ENCODE measurements at places on chromosomes 3 and 15.

DNA sequence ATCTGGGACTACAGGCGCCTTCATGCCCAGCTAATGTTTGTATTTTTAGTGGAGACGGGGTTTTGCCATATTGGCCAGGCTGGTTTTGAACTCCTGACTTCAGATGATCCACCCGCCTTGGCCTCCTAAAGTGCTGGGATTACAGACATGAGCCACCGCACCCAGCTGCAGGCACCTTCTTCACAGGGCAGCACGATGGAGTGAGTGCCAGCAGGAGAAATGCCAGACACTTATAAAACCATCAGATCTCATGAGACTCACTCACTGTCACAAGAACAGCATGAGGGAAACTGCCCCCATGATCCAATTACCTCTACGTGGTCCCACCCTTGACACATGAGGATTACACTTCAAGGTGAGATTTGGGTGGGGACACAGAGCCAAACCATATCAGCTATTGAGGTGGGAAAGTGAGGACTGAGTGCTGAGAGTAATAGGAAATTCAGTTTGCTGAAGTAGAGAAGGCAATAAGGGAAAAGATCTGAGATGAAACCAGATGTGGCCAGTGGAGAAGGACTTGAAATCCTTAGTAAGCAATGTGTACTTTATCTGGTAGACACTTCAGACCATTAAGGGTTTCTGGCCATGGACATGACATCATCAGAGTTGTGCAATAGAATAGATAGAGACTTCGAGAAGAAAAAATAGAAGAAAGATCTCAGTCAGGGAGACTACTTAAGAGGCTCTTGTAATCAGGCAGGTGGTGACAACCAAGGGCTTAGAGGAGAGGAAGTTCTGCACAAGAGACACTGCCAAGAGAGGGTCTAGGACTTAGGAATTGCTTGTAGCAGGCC is 18.1 kb upstream of the ATP13A5 start:
- no peak for DNase-seq

DNA sequence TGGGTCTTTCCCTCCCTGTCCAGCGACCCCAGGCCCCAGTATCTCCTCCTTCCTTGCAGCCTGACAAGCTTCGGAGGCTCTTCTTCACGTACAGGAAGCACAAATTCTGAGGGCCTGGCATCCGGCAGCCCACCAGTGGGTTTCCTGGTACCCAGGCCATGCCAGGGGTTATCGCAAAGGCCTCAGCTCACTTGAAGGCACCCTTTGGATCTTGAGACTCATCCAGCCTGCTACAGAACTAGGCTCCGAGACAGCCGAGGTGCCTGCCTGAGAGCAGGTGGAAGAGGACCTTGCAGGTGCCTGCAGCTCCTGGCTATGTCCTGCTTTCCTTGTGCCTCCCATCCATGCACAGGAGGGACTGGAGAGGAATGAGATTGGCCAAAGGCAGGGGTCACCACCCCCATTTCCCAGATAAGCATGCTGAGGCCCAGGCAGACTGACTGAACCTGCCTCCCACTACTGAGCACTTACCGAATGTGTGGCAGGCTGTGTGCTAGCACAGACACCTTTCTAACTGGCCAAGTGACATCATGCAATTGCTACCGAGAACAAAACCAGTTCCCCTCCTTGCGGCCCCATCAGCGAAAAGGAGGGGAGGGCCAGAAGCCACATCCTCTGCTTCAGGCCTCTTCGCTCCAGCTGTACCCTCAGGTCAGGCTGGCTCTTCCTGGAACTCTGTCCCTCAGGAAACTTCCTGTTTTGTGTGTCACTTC is 11.2 kb downstream of the SH2D7 start:
- DNase-seq = peak; percentile 83

GRCh38 chr3:168858327-168858726 is 762.6 kb upstream of the GOLIM4 start:
- no peak for DNase-seq

DNA sequence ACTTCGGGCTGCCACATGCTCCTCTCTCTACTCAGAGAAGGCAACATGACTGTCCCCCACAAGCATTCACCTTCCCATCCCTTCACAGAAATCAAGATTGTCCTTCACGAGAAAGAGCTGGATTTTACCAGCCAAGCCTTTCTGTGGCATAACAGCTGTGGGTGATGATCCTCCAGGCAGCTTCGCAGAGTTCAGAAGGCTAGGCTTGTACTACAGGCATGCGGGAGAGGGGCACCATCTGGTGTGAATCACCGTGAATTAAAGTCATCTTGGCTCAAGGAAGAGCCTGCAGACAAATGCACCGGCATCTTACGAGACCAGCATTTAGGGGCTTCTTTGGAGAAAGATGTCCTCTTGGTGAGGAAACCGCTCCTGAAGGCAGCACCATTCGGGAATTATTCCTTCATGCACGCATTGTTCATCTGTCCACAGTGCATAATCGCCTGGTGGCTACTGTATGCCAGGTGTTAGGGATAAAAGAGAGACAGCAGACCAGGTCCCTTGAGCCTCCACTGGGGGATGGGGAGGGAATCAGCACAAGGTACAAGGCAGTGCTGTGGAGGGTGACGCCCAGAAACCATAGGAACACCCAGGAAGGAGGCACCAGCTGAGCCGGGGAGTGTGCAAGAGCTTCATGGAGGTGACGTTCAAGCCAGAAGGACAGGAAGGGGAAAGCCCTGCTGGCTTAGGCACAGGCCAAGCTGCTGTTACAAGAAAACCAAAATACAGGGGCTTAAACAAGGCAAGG is 108.6 kb downstream of the TMEM266 start:
- DNase-seq = no peak

GRCh38 chr3:72663429-72663828 is 184.8 kb downstream of the SHQ1 start:
- DNase-seq = no peak

- DNase-seq = no peak
Observed at GRCh38 chr15:89051875-89052274, 36.4 kb upstream of the ABHD2 start.

GRCh38 chr3:197573048-197573767 is 17.4 kb upstream of the BDH1 start:
- DNase-seq = no peak

DNA sequence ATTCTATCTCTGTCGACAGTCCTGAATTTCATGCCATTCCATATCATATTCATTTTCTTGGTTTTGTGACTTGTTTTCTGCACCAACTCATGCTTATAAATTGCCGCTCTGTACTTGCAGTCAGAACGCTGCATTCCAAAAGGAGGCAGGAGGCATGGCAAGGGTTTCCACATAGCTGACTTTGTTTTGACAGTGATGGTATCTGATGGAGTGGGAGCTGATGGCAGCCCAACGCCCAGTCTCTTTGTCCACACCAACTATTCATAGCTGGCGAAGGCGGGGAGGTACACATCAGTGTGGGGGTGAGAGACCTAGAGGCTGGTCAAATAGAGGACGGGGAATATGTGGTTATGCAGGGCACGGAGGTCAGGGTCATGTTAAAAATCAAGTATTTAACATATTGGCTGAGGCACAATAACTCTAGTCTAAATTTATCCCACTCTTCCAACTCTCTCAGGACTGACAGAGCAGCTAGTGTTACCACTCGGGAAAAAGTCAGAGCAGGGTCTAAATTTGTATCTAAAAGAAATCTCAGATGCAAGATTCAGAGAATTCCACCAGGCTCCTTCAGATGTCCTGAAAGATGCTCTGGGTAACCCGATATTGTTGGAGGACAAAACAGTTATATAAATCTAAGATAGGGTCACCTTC is 67.8 kb upstream of the ATP13A3 start:
- DNase-seq = no peak

GRCh38 chr15:70361106-70361505 is 263.4 kb upstream of the TLE3 start:
- DNase-seq = no peak

DNA sequence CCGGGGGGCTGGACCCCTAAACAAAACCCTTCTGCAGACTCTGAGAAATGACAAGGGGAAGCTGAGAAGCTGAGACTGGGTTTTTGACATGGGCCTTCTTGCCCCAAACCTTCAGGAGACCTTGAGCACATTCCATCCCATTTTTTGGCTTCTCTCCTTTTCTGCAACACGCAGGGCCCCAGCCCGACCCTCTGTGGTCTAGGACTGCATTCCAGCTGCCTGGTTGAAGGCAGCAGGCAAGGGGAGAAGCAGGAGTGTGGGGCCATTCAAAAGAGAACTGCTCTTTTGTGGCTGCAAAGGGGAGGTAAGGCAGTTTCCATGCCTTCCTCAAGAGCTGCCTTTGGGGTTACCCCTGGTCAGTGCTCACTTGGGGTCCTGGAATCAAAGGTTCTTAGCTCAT is 263.0 kb downstream of the TLE3 start:
- DNase-seq = no peak

GRCh38 chr3:111691293-111691909 is 96.3 kb upstream of the ZBED2 start:
- DNase-seq = no peak

DNA sequence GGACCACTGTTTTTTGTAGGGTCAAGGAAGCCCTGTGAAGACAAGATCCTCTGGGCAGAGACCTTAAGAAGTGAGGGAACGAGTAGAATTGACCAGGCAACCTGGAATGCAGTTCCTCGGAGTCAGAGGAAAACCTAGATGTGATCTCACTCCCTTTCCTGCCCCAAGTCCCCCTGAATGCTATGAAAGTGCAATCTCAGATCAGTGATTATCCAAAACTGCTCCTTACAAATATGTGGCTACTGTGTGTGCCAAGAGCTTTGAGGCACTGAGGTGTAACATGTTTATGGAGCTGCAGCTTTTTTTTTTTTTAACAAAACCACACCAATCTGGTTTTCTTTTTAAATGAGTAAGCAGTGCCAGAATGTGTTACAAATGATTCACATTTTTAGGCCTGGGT is 35.8 kb downstream of the THSD4 start:
- no peak for DNase-seq

All from GM19239 (cell line).